ENCODE measurements at places on chromosomes 1 and 21.

DNA sequence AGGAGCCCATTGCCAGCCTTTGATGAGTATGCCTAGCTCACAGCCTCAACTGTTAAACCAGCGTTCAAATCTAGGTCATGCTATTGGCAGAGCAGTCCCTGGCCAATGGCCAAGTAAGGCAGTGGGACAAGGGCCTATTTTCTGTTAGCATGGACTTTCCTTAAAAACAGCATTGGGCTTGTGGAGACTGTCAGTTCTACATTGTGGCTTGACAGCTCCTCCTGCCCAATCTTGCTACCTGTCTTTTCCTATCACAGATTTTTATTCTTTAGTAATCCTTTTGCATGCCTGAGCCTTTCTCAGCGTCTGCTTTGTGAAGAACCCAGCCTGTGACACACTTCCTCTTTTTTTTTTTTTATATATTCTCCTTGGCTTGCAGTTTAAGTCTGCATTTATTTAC, 56.4 kb downstream of the DIP2A start:
- no peak for DNase-seq

DNA sequence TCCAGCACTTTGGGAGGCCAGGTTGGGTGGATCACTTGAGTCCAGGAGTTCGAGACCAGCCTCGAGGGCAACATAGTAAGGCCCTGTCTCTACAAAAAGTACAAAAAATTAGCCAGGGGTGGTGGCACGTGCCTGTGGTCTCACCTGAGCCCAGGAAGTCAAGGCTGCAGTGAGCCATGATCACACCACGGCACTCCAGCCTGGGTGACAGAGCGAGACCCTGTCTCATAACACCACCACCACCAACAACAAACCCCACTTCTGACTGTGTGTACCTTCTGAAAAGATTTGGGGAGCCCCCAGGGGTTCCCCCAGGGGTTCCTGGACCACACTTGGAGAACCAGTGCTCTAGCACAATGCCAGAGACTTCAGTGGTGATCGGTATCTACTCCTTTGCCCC, 29.9 kb downstream of the NUAK2 start:
- DNase-seq: no peak

GRCh38 chr1:223179786-223180185, 36.7 kb upstream of the TLR5 start:
- no peak for DNase-seq

DNA sequence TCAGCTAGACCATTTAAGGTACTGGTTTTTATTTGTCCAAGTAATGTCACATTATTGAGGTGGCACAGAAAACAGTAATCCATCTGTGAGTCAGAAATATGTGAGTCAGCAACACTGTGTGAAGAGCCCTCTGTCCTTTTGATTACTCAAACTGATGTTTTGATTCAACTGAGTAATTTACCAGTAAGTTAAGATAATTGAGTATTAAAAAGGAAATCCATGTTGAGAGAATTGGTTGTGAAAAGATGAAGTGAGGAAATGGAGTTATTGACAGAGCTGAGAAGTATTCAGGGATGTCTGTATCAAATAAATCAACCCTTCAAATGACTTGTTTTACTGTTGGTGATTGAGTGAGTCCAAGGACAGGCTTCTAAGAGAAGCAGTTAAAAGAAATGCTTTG, 302.7 kb upstream of the SGIP1 start:
- no peak for DNase-seq

DNA sequence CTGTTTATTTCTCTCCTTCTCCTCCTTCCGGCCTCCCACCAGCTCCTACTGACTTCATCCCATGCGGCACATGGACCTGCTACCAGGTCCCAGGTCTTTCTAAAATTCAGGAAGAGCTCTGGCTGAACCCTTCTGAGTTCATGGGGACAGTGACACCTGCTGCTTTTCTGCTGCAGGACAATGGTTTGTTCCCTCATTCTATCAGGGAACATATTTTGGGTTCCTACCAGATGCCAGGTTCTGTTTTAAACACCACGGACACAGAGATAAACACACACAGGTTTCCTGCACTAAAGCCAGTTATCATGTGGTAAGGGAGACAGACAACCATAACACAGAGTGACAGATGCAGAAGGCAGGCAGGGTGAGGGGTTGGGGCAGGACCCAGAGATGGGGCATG, 114.0 kb upstream of the RAB4A start:
- DNase-seq: no peak

DNA sequence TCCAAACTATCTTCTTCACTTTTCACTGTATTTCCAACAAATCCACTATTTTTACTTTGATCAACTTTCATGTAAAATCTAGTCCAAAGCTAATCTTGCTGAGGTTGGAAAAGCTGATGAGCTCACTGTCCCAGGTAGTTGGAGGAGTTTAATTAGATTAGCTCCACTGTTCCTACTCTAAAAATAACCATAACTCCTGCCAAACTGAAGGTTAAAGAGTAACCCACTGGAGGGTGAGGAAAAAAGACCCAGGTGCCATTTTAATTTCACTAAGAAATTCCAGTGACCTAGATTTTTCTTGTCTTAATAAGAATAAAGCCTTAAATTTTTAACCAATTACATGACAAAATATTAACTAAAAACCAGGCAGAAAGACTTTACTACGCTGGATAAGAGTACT, 15.3 kb downstream of the DCAF8 start:
- DNase-seq: no peak

GRCh38 chr1:53125122-53125521, 17.3 kb downstream of the SLC1A7 start:
- DNase-seq: no peak

DNA sequence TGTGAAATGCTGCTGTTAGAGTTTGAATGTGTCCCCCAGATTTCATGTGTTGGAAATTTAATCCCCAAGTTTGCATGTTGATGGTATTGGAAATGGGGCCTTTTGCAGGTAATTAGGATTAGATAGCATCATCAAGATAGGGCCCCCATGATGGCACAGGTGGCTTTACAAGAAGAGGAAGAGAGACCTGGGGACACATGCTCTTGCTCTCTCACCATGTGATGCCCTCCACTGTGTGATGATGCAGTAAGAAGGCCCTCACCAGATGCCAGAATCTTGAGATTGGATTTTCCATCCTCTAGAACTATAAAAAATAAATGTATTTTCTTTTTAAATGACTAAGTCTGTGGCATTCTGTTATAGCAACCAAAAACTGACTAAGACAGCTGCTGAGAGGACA, 57.0 kb upstream of the NEK7 start:
- DNase-seq: no peak

DNA sequence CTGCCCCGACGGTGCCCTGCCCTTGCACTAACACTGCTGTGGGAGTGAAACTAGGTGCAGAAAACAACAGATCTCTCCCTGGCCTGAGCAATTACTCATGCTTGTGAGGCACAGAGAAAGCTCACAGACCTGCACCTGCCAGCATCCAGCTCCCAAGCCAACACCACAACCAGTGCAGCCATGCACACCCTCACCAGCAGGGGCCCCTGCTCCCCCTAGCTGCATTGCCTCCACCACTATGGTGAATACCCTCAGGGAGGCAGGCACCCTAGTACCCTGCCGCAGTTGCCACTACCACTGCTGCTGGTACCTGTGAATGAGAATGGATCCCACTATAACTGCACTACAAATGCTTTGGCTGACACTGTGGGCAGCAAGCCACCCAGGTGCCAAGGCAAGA, 7.1 kb upstream of the DIRAS3 start:
- DNase-seq: no peak

DNA sequence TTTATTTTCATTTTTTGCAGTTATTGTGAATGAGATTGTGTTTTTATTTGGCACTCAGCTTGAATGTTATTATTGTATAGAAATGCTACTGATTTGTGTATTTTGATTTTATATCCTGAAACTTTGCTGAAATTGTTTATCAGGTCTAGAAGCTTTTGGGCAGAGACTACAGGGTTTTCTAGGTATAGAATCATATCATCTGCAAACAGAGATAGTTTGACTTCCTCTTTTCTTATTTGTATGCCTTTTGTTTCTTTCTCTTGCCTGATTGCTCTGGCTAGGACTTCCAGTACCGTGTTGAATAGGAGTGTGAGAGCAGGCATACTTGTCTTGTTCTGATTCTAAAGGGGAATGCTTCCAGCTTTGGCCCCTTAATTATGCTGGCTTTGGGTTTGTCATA, 27.3 kb downstream of the ZNF691 start:
- DNase-seq: no peak

DNA sequence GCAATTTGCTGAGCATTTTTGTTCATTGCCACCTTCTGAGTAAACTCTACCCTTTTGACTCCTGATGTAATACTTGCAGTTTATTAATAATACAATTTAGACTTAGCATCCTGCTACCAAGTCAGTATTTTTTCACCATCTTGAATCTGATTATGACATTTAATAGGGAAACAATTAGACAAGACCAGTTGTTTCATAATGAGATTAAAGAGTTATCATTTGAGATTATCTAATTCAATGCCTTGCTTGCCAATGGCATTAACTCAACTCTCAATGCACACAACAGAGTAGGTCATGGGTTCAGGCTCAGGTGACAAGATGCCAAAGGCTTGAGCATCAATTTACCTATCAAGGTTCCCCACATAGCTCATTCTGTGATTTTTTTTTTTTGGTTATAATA, 488.4 kb downstream of the DISC1 start:
- DNase-seq: no peak

GRCh38 chr1:52795464-52795863, 47.1 kb upstream of the ZYG11A start:
- DNase-seq: no peak

- no peak for DNase-seq
Observed at GRCh38 chr1:165695031-165695430, 3.3 kb downstream of the ALDH9A1 start.

DNA sequence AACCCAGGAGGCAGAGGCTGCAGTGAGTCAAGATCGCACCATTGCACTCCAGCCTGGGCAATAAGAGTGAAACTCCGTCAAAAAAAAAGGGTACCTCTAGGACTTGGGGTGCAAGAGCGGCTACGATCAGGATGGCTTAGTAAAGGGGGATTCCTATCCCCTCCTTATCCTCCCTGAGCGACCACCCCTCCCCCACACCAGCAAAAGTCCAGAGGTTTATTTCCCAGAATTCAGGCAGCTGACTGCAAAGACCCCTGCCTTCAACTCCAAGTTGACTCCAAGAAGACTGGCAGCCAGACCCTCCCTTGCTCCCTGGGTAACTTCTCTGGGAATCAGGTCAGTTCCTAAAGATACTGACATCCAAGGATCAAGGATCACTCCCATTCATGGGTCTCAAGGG, 12.4 kb upstream of the PRDM16 start:
- no peak for DNase-seq

DNA sequence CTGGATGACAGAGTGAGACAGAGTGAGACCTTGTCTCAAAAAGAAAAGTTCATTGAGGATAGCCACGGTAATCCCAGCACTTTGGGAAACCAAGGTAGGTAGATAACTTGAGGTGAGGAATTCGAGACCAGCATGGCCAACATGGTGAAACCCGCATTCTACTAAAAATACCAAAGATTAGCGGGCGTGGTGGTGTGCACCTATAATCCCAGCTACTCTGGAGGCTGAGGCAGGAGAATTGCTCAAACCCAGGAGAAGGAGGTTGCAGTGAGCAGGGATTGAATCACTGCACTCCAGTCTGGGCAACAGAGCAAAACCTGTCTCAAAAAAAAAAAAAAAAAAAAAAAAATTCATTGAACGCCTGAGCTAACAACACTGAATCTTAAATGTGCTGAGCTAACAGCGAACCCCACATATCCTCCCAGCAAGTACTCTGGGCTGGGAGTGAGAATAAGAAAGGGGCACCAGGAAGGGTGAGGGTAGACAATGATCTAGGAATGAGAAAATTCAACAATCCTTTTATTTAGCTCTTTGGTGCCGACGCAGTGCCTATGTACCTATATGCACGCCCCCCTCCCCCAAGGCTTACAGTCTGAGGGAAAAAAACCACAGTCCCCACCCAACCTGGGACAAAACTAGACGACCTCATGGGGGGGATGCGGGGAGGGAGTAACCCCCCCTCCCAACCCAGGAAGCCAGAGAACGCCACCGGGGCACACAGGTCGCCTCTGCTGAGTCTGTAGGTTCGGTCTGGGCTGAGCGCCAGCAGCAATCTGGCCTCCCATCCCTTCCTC, 1.4 kb upstream of the CACNA1S start:
- no peak for DNase-seq

DNA sequence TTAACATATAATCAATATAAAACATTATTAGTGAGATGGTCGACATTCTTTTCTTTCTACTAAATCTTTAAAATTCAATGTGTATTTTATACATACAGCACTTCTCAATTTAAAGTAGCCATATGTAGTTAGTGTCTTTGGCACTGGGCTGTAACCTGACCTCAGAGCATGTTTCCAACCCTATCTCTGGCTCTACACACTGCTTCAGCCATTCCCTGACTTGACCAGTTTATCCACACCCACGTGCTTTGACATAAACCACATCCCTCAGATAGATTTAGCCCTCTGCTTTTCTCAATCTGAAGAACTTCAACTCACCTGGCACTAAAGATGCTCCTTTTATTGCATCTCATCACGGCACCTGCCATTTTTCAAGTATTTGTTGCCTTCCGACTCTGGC, 58.3 kb downstream of the RGS2 start:
- DNase-seq: no peak

- no peak for DNase-seq
Observed at GRCh38 chr1:16927256-16927655, 5.5 kb downstream of the CROCC start.

GRCh38 chr1:183331091-183331742, 87.0 kb downstream of the NMNAT2 start:
- DNase-seq: no peak

GRCh38 chr1:179091691-179092165, 9.9 kb downstream of the TOR3A start:
- no peak for DNase-seq

DNA sequence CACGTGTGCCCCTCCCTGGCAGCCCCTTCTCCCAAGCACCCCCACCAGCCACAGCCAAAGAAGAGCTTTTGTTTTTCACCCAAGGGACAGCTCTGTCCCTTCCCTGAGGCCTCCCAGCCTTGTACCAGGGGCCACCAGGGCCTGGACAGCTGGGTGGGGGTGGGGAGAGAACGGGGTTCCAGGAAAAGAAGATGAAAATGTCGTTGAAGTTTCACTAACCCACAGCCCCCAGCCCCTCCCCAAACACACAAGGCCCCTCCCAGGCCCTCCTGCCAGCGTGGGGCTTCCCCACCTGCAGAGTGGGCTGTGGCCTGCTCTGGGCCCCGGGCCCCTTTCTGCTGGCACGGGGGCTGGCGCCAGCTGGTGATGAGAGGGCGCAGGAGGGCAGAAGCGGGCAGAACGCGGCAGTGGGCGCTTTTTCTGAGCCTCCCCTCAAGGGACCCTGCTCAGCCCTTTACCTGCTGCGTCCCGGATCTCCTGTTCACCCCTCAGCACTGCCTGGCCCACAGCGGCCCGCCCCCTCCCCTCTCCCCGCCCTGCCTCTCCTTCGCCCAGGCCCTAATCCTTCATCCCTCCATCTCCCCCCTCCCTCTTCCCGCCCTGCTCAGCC, 5.5 kb upstream of the ANKRD65 start:
- no peak for DNase-seq

DNA sequence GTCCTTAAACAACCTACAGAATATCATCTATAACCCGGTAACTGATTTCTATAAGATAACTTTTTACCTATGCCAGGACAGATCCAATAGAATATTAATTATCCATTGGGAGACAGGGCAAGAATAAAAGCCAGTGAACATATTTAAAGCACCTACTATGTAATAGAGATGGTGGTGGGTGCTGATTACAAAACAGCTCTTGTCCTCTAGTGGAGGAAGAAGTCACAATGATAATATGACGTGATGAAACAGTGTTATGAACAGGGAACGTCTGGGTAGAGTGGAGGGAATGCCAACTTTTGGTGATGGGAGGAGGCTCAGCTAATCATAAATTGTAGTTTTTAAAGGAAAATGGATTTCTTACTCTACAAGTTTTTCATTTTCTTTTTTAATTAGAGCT, 2.3 kb downstream of the LGALS8 start:
- DNase-seq: no peak

GRCh38 chr1:9653491-9654050, 2.0 kb downstream of the PIK3CD start:
- DNase-seq: no peak

Measured in stimulated activated CD8-positive, alpha-beta memory T cell treated with anti-CD3 and anti-CD28 coated beads, Interleukin-4, amount 100 ng/mL, for 1 hour (primary cell).